HS-5 (cell line): ENCODE measurements at places on chromosomes 5 and 9.
A peak's percentile ranks its signal among the peaks of the same experiment; 100 is the strongest.

DNA sequence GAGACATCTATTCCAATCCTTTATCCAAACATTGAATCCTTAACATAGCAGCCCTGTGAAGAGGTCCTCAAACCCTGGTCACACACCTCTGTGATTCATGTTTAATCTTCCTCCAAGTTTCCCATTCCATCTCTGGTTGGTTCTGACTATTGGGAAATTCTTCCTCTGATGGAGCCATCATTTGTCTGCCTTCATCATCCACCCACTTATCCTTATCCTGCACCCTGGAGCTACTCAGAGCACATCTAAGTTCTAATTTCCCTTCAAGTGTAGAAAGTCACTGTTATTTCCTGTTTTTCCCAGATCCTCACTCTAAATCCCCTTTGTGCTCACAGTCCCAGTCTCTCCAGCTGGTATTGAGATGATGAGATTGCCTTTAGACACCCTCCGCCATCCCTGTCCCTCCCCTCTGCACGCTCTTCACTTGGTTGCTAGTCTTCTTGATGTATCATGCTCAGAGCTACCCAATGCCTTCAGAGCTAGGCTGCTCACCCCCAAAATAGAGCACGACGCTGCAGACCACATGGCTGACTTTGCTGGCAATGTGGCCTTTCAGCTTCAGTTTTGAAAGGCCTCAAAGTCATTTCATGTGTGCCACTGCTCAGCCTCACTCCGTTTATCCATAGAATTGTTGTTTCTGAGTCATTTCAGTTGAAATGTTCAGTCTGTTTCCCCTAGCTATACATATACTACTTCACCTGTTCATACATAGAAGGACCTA lies 154.3 kb downstream of the PALM2AKAP2 start:
- DNase-seq, result no peak

DNA sequence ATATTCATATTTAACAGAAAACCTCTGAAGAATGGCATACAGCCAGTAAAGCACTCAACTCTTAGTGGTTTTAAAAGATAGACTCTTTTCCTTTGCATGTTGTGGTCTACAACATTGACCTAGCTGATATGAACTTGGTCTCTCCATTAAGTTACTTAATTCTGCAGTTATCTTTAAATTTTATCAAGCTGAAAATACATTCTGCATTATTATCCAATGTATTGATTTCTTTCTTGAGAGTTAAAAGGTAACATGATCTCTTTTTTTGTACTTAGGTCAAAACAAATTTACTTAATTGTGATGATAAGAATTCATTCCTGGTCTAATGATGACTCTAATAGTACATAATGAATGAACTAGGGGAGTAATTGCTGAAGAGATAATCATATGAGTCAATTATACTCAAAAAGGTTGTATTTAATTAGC lies 132.9 kb downstream of the STARD4 start:
- no peak for DNase-seq

DNA sequence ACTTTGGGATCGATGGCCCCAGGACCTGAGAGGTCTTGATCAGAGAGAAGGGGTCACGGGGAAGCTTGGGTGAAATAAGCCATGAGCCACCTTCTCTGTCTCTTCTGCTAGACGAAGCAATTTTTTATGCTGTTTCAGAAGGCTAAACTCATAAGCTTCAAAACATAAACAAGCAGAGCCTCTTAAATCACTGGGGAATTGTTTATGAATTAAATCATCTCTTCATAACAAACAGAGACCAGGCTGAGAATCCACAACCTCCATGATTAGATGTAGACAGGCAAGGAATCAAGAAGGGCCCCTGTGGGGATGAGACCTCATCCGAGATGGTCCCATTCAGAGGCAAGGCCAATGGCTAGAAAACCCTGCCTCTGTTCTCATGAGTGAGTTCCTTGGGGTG lies 21.7 kb upstream of the TCOF1 start:
- DNase-seq, result no peak

DNA sequence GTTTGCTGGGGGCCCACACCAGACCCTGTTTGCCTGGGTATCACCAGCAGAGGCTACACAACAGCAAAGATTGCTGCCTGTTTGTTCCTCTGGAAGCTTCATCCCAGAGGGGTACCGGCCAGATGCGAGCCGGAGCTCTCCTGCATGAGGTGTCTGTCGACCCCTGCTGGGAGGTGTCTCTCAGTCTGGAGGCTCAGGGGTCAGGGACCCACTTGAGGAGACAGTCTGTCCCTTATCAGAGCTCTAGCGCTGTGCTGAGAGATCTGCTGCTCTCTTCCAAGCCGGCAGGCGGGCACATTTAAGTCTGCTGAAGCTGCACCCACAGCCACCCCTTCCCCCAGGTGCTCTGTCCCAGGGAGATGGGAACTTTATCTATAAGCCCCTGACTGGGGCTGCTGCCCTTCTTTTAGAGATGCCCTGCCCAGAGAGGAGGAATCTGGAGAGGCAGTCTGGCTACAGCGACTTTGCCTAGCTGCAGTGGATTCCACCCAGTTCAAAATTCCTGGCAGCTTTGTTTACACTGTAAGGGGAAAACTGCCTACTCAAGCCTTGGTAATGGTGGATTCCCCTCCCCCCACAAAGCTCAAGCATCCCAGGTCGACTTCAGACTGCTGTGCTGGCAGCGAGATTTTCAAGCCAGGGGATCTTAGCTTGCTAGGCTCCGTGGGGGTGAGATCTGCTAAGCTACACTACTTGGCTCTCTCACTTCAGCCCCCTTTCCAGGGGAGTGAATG lies 206.0 kb upstream of the TLX3 start:
- DNase-seq, result no peak

- no peak for DNase-seq
Observed at GRCh38 chr9:121898856-121899255, 194.3 kb downstream of the TTLL11 start.

DNA sequence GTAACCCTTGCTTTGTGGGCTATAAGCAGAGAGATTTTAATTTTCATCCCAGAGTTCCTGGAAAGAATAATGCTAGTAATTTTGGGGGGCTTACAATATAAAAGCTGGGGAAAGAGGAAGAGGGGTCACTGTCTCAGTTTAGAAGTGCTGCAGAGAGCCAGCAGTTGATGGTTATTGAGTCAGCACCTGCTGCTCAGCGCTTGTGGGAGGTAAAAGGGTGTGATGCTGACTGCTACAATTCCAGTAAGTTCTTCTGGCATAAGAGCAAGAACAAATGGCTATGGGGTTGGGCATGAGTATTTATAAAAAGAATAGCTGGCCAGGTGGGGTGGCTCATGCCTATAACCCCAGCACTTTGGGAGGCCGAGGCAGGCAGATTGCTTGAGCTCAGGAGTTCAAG lies 88.5 kb downstream of the MAST4 start:
- no peak for DNase-seq

DNA sequence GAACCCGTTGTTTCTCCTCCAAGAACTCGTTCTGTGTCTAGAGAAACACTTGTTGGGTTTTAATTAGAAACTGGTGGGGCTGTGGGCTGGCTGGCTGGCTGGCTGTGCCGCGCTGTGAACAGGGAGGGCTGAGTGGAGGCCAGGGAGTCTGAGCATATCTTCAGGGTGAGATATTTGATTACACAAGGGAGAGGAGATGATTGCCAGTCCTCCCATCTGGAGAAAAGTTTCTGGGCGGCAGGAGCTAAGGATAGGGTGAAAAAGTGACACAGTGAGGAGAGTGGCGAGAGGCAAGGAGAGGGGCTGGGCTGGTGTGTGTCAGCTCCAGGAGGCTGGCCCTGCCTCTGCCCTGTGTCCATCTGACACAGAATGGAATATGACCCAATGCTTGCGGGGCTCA lies 63.0 kb downstream of the GDNF start:
- peak; percentile 96 for DNase-seq

GRCh38 chr5:160835376-160835775 lies 16.6 kb downstream of the ATP10B start:
- DNase-seq, result no peak

DNA sequence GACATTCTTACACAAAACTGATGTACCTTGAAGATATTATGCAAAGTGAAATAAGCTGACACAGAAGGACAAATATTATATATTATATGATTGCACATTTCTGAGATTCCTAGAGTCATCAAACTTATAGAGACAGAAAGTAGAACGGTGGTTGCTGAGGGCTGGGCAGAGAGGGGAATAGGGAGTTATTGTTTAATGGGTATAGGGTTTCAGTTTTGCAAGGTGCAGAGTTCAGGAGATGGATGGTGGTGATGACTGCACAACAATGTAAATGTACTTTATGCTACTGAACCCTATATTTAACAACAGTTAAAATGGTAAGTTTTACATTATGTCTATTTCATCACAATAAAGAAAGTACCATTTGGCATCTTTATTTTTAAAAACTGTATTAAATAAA lies 315.8 kb upstream of the POU5F2 start:
- DNase-seq, result no peak
